ENCODE measurements at places on chromosomes 1 and 21.

DNA sequence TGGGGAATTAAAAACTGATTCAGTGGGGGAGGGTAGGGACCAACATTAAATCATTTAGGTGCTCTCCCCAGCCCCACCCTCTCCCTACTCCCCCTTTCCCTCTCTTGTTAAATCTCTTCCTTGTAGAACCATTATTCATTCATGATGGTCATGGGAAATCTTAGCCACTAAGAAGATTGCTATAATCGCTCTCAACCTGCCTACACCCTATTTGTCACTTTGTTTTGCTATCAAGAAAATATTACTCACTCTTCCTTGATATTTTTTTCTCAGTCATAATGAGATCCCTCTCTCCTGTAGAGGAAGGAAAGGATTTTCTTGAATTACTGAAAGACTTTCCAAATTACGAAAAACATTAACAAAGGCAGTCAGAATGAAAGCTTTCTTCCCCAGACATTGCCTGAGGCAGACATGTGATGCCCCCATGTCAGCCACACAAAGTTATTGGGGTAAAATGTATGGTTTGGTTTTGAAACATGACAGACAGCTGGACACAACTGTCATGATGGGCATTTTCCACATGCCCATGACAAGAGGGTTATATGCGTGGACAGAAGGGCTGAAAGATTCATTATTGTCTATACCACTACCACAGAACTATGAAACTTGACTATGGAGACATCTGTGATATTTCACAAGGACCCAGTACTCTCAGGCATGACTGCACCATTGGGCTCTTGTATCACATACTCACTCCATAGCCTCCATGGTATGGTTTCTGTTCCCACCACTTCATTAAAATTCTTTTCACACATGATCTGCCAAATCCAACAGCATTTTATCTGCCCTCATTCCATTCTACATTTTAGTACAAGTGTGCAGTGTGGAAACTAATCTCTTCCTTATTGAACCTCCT is 420.1 kb downstream of the DISC1 start:
- no peak for DNase-seq

GRCh38 chr1:1567891-1568291 is 6.8 kb downstream of the SSU72 start:
- no peak for DNase-seq

GRCh38 chr1:67213164-67213563 is 46.9 kb downstream of the IL23R start:
- no peak for DNase-seq

- no peak for DNase-seq
Observed at GRCh38 chr1:106276871-106277270, 779.6 kb upstream of the PRMT6 start.

- DNase-seq: no peak
Observed at GRCh38 chr21:21929789-21930188, 931.6 kb downstream of the NCAM2 start.

DNA sequence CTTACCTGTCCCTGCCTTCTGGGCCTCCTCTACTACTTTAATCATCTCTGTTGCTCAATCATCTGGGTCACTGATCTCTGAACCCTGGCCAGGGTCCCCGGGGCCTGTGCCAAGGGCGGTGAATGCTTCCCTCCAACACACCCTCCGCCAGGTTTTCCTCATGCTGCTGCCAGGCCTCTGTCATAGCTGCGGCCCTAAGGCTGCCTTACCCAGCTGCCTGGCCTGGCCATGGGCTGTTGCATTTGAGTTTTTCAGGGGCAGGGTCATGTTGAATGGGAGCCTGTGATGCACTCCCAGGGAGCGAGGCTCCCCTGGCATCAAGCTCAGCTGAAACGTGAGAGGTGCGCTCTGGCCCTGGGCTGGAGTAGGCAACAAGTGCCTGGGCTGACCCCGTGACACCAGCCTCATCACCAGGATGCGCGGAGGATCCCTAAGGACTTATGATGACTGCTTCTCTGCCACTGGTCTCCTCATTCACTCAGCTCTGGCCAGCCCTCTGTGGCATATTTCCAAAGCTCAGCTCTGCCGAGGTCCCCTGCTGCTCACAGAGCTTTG is 7.6 kb downstream of the EDN2 start:
- DNase-seq: no peak

DNA sequence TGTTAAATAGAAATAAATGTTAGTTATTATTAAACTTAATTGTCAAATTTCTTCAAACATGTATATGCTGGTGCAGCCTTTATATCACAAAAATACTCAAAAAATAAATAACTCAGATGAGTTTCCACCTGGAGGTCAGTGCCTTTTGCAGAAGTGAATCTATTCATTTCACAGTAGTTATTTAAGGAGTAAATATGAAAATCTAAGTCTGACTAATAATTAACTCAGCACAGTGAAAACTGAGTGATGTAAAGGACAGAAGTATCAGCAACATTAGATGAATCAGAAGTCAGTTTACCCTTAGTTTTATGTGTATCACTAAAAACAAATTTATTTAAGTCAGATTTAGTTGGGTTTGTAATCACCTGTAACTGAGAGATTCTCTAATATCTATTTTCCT is 2135.4 kb downstream of the MRPL39 start:
- no peak for DNase-seq

DNA sequence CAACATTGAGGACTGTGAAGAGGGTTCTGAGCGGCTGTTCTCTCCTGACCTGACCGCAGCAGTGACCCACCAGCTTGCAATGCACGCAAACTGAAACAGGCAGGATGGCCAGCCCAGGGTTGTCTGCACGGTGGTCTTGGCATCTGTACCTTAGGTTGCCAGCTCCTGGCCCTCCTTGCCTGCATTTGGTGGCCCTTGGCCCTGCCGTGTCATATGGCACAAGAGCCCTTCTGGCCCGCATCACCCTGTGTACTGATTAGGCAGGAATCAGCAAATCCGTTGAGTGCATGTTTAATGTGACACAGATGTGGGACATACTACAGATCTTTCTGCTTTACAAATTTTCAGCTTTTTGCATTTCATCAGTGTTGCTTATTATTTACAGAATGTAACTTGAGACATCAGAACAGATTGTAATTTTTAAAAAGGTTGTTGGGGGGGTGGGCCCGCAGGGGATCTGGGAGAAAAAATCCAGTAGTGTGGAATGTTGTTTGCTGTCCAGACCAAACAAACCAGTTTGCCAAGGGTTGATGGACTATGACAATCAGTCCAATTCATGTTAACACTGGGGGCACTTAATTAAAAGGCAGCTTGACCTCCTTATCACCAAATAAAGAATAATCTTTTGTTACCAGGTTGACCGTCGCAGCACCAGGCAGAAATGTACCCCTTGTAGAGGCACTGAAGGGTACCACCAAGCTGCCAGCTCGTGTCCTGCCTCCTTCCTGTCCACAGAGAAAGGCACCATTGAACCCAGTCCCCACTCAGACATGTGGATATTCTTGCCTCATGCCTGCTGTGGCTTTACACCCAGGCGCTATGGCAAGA is 132.6 kb downstream of the DHRS3 start:
- DNase-seq: no peak

- no peak for DNase-seq
Observed at GRCh38 chr21:41605178-41605933, 97.4 kb upstream of the TMPRSS2 start.

- DNase-seq: no peak
Observed at GRCh38 chr1:116560704-116561490, 9.9 kb downstream of the CD58 start.

GRCh38 chr1:160207118-160207650 is 2.0 kb downstream of the PEA15 start:
- DNase-seq: no peak

DNA sequence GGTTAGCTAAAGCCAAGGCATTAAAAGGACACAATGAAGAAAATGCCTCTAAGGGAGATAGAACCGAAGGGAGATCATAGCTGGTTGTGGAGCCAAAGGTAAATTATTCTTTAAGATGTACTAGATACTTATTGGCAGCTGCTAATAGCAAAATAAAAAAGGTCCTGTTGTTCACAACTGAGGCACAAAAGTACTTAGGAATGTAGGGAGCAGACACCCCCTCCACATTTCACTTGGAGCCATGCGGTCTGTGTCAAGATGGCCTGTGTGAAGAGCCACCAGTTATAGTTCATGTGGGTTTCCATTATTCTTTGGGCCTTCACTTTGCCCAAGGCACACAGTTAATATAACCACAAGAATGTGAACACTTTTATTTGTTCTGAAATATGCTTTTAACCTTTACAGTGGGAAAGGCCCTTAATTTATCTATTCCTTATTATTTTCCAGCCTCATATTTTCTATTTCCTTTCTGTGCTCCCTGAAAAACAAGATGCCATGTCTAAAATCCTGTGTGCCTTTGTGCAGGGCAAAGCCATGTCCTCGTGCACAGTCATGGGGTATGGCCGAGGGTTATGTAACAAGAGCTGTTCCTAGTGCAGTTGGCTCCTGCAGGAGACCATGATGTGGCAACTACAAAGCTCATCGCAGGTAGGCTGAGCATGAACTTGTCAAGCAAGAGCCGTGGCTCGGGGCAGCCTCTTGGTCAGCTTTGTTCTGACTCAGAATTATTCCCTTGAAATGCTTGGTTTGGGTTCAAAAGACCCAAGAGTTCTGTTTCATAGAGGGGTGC is 16.2 kb upstream of the WDR26 start:
- DNase-seq: no peak

DNA sequence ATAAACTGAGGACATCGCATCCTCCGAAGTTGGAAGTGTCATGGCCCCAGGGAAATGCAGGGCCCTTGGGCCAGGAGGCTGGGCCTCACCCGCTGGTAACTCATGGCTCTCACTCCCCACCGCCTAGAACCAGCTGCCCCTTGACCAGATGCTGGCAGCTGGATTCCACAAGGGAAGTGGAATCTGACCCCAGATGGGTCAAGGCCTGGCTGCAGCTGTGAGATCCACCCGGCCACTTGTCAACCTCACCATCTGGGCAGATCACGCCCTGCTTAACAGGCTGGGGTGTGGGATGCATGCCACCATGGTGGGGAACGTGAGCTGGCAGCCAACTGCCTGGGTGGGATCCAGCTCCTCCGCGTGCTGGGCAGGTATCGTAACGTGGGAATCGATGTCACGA is 25.5 kb downstream of the KCNAB2 start:
- no peak for DNase-seq

DNA sequence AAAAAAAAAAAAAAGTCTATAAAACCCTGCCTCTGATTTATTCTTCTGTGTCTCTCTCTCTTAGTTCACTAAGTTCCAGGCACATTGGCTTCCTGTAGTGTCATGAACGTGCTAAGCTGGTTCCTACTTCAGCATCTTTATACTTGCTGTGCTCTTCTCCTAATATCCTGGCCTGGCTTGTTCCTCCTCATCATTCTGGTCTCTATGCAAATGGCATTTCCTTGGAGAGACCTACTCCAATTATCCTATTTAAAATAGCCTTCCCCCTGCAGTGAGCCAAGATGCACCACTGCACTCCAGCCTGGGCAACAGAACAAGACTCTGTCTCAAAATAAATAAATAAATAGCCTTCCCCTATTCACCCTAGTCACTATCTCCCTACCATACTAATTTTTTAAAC is 9.7 kb upstream of the CLCC1 start:
- no peak for DNase-seq

Data from SK-N-MC (cell line).